ENCODE measurements at places on chromosomes 16 and 17.

DNA sequence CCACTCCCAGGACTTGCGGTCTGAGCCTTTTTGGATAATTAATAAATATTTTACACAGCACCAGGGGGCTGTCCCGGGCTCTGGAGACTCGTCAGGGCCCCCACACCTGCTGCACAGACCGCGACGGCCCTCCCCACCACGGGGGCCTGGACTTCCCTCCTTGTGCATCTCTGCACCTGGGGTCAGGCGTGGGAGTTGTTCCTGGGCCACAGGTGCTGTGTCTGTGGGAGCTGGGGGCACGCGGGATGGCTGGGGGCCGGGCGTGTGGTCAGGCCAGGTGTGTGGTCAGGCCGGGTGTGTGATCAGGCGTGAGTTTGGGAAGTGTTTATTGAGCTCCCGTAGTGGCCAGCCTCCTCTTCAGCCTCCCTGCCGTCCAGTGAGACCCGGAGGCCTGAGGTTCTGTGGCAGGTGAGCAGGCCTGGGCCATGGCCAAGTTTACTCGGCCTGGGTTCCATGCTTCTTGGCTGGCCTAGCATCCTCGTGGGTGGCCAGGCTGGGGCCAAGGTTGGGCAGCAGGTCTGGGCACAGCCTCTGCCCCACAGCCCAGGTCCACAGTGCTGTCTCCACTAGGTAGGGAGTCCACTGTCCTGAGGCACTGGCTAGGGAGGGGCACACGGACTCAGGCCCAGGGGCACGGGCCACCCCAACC is 1.9 kb upstream of the STUB1 start:
- DNase-seq = no peak

DNA sequence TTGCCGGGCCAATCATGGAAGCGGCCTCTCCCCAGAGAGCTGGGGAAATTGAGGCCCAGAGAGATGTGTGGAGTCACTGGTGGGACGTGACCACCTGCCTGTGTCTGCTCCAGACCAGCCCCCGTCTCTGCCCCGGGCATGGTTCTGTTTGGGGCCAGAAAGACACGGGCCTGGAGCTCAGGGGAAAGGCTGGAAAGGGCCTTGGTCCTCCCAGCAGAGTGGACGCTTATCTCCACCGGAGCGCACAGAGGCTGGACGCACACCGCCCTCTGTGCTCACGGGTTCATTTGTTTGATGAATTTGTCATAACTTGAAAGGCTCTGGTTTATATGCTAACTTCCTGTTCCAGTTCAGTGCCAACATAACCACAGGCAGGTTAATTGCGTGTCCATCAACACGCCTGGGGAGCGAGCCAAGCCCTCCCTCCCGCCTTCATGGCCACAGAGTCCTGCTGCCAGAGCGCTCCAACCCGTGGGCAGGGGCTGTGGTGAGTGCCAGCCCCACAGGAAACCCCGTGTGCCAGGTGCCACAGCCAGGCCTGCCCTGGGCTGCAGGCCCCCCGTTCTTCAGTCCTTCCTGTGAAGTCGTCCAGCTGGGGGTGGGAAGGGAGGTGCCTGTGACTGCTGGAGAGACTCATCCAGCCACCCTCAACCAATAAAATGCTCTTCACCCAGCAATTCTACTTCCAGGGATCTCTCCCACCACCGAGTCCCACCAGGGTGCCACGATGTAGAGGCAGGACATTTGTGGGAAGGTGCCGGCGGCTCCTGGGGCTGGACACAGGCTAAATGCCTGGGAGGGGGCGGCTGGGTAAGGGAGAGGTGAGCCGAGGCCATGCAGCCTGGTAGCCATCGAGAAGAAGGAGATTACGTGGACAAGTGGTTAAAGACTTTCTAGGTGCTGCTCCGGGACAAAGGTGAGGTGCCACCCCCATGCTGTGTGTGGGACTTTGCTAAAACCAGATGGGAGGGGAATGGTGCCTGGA is 29.4 kb upstream of the BAHCC1 start:
- no peak for DNase-seq

- no peak for DNase-seq
These were observed 8.1 kb downstream of the CTRL start for GRCh38 chr16:67923414-67924116.

- no peak for DNase-seq
These were observed 30.1 kb downstream of the ARHGAP17 start for GRCh38 chr16:24984903-24985675.

- DNase-seq = no peak
These were observed 61.1 kb downstream of the MRC2 start for GRCh38 chr17:62688398-62689160.

GRCh38 chr16:10339777-10340732 is 45.8 kb upstream of the ATF7IP2 start:
- no peak for DNase-seq

DNA sequence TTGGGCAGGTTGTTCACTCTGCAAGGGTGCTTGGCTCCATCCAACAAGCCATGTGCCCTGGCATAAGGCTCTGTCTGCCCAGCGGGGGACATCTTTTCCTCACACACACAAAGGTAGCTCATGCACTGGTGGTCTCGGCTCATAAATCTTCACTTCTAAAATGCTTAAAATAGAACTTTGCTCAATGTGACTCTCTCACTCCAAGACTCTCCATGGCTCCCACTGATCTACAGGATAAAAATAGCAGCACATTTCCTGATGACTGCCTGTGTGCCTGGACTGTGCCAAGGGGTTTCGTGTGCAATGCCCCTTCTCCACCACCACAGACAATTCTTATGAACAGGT is 15.1 kb upstream of the CIBAR2 start:
- DNase-seq = no peak

DNA sequence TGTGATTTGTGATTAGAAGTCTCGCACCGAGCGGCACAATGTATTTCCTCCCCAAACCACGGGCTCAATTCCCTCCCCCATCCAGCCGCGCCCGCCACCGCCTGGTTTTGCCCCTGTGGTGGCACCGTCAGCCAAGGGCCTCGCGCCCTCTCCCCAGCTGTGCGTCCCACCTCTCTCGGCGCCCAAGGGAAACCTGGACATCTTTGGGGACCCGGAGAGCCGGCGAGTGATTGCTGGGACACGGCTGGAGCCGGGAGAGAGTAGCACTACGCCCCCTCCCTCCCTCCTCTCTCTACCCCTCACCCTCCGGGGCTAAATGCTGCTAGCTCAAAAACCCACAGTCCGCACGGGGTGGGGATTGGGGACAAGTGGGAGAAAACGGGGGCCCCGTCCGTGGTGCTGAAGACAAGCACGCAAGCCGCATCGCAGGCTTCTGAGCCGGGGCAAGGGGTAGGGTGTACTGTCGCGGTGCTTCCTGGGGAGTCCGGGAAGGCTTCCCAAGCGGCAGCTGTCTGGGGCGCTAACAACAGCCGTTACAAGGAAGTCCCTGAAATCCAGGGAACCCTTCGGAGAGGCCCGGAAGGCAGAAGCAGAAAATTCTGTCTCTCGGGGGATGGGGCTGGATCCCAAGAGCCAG is 1.4 kb downstream of the CBLN1 start:
- DNase-seq = no peak

DNA sequence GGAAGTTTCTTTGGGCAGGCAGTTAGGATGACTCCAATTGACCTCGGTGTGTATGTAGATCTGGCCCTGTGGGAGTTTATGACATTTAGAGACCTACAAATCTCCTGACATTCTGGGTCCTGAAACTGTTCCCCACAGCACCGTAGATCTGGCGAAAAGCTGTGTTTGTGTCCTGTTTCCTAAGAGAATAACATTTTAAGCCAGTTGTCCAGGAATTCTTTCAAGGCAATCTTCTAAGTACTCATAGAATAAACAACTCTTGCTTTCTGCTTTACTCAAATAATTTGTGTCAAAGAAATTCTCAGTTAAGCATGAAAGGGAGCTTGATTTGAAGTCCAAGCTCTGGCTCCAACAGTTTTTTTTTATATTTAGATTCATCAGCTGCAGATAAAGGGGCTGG is 78.5 kb upstream of the ELAC2 start:
- no peak for DNase-seq

GRCh38 chr17:6108382-6108781 is 38.2 kb downstream of the WSCD1 start:
- DNase-seq = no peak

- DNase-seq = no peak
These were observed 4.6 kb downstream of the SLC12A4 start for GRCh38 chr16:67963662-67964321.

GRCh38 chr16:53159781-53160436 is 105.1 kb downstream of the CHD9 start:
- peak; percentile 8 for DNase-seq

DNA sequence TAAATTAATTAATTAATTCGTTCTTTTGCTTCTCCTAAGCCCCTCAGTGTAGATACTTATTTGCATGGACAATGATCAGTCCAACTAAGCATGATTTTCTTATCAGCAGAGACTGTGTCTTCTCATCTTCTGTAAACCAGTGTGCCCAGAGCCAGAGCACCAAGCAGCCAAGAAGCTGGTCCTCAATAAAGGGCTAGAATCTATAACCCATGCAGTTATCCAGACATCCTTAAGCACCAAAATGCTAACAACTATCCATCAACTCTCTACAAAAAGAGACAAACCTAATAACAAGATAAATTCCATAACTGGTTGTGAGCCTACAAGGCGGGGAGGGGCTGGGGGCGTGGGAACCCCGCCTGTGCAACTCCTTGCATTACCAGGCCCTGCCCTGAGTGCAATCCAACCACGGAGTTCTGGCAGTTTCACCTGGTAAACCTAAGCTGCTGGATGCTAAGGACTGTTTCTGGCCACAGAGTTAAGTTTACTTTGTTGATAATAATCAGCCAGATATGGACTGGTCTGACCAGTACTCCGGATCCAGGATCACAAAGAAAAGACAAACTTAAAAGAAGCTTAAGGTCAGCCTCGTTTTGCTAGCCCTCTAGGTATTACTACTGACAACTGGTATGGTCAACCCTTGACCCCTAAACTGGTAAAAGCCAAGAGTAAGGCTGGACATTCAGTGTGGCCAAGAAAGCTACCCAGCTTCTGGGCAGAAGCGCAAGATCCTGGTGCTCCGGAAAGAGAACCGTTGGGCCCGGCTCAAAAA is 51.5 kb downstream of the ZFHX3 start:
- no peak for DNase-seq

DNA sequence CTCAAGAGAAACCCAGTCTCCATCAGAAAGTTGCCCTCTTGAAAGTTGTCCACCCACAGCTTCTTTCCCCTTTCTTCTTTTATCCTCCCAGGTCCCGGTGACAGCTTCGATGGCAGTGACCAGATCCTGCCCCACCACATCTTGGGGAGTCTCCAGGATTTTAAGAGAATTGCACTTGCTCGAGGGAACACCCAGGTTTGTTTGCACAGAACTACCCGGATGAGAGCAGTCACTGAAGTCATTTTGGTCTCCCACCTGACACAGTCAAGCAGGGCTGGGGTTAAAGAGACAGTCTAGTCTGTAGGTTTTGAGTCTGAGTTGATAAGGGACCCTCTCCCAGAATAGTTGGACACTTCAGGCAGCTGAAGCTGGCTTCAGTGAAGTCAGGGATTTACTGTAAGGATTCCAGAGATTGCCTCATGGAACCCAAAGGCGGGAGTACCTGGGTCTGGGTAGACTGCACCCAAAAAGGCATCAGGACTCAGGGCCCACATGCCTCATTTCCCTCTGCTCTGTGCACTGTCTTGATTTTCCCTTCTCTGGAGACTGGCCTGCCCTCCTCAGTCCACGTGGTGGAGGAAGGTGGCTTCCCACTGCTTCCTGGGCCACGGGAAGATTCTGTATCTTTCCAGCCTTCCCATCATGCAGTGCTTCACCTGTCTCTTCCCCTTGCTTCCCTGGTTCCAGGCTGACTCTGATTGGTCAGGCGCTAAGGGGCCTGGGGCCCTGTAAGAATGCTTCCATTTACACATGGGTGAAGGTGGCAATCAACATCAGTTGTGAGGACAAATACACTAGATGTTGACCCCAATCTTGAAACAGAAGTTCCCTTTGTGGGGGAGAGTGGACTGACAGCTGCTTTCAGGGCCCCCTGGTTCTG is 9.5 kb downstream of the MYCBPAP start:
- no peak for DNase-seq

DNA sequence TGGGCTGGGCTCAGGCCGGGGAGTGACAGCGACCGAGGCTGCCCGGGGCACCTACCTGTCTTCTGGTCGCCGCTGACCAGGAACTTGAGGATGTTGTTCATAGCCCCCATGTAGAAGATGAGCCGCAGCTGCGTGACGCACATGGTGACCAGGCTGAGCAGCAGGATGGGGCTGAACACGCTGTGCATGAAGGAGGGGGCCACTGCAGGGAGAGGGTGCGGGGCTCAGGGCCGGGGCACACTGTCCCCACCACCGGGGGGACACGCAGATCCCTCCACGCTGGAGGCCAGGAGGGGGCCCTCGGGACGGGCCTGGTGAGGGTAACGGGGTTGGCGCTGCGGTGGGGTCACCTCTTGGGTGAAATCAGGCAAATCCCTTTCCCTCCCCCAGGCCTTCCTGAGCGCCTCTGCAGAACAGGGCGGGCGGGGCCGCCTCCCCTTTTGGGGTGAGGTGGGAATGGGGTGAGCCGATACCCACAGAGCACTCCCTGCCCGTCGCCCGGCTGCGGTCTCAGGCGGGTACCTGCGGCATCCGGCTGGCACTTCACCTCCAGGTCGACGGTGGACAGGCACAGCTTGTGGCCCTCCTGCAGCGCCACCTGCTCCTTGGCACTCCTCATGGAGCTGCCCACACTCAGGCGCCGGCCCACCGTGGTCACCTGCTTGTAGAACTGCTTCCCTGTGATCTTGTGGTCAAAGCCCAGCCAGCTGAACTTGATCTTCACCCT is 28.3 kb upstream of the PITPNA start:
- DNase-seq = no peak

DNA sequence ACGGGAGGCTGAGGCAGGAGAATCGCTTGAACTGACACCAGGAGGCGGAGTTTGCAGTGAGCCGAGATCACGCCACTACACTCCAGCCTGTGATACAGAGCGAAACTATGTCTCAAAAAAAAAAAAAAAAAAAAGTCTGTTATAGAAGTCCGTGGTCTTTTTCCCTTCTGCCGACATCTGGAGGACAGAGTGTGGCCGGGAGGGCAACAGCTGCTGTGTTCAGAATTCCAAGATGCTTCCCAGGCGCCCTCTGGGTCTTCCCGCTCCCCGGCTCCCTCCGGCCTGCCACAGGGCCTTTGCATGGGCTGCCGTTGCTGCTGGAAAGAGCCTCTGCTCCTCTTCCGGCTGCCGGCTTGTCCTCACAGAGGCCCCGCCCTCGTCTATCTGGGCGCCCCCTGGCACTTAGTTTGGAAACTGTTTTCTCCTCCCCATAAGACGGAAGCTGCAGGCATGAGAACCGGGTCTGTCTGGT is 2.4 kb upstream of the CACNA1H start:
- DNase-seq = no peak

DNA sequence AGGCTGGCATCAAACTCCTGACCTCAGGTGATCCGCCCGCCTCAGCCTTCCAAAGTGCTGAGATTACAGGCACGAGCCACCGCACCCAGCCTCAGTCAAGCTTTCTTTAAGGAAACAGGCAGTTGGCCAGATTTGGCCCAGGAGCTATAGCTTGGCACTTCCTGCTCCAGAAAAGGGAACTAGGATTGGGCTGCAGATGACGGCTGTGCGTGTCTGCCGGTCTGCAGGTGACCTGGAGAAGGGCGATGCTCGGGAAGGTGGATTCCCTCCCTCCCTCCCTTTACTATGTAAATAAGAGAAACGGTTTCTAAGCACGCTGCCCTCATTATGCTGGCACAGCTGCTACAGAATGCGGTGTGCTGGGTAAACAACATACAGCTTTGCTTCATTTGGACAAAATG is 215.9 kb downstream of the RPTOR start:
- no peak for DNase-seq

All from AG09309 (cell line).